ENCODE measurements at places on chromosomes 4 and X.

GRCh38 chr4:106195435-106195950 lies 120.5 kb downstream of the TBCK start:
- no peak for DNase-seq

DNA sequence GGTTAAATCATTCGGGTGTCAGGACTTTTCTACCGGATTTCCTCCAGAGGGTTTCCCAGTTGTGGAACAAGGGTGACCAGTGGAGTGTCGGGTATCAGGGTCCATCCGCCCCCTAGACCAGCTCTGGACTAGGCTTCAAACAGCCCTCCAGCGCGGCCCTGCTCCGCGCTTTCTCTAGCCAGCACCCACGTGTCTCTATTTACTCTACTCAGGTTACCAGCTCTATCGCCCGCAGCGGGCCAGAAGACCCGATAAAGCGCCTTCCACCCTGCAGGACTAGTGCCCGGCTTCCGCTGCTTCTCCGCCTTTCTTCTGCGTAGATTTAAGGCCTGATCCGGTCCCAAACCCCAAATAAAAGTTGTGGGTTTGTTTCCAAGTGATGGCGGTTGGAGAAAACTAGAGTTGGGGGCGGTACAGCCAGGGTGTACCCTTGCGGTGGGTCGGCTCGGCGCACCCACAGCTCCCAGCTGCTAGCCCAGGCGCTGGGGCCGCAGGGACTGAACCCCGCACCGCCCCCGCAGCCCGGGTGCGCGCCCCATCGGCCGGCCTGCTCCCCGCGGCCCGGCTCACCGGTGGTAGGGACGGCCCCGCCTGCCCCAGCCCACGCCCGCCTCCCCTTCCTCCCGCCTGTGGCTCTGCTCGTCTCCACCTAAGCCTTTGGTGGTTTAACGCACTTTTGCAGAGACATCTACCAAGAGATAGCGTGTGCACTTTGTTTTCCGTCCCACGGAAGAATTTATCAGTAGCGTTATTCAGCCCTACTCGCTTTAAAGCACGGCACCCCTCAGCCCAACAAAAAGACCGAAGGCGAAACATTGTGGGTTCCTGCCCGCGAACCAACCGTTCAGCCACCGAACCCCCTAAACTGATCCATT lies 2.1 kb downstream of the LEF1 start:
- DNase-seq: no peak

DNA sequence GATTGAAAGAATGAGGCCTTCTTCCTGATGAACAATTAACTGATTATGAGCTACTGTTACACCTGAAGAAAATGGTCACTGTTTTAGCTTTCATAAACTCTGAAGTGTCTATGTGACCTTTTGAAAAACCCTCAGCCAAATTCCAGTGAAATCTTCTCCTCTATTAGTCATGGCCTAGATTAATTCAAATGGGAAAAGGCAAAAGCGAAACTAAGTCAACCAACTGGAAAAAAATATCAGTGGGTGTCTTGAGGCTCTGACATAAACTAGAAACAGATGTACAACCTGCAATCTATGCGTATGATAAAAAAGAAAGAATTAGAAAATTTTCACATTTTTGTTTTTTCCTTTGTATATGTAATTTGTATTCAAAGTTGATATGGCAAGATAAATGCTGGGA lies 169.4 kb upstream of the BANK1 start:
- DNase-seq: no peak

GRCh38 chrX:42248226-42248625 lies 324.9 kb upstream of the CASK start:
- DNase-seq: no peak

DNA sequence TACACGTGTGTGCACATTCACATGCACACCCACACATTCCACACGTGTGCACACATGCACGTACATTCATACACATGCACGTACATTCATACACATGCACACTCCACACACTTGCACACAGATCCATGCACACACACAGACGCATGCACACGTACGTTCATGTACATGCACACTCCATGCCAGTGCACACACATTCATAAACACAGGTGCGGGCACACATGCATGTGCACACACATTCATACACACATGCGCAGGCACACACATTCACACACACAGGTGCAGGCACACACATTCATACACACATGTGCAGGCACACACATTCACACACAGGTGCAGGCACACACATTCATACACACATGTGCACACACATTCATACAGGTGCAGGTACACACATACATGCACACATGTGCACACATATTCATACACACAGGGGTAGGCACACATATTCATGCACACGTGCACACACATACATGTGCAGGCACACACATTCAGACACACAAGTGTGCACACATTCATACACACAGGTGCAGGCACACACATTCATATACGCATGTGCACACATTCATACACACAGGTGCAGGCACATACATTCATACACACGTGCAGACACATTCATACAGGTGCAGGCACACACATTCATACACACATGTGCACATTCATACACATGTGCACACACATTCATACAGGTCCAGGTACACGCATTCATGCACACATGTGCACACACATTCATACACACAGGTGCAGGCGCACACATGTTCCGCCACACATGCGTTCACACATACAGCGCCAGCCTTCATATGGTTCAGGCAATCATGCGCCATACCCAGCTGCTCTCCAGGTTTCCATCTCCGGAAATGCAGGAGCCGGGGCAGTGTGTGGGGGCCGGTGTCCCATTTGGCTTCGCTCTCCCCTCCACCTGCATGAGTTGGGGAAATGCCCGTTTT lies 124.8 kb downstream of the HMX1 start:
- DNase-seq: no peak
